NCI-H510A (cell line): ENCODE measurements at places on chromosomes 3 and 15.

- DNase-seq, result no peak
Measured at GRCh38 chr3:114606336-114606735, 312.5 kb downstream of the TIGIT start.

GRCh38 chr15:42461261-42461660 lies 29.7 kb downstream of the ZNF106 start:
- DNase-seq, result no peak

DNA sequence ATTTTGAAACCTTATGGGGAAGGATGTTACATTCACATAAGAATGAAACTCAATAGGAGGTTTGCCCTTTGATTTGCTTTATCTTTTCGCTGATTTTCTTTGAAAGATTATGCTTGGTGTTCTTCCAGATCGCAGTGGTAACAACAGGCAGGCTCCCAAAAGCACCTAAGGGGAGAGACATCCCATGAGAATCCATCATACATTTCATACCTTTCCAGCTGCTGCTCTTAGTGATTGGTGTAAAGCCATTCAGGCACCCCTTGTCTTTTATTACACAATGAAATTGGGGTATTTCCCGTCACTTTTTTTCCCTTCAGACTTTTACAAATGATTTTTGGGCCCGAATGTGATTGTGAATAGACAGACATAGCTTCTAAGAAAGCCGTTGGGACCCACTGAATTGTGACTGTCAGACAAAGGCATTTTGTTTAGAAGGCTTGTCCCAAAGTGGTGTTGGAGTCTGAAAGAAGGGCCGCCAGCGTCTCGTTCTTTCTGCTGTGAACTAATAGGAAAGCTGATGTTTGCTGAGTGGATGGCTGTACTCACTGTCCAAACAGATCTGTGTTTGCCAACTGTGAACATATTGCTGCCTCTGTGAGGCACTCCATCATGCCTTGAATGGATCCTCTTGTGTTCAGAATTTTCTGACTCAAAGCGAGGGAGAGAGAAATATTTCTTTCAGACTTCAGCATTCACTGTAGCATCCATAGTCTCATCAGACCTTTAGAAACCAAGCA lies 164.3 kb downstream of the FNDC3B start:
- DNase-seq, result peak; percentile 70

GRCh38 chr3:104909198-104909597 lies 457.5 kb upstream of the ALCAM start:
- DNase-seq, result peak; percentile 40

- no peak for DNase-seq
Measured at GRCh38 chr3:195825191-195825588, 13.5 kb upstream of the MUC4 start.

GRCh38 chr3:123561188-123561587 lies 23.7 kb downstream of the HACD2 start:
- DNase-seq, result no peak

DNA sequence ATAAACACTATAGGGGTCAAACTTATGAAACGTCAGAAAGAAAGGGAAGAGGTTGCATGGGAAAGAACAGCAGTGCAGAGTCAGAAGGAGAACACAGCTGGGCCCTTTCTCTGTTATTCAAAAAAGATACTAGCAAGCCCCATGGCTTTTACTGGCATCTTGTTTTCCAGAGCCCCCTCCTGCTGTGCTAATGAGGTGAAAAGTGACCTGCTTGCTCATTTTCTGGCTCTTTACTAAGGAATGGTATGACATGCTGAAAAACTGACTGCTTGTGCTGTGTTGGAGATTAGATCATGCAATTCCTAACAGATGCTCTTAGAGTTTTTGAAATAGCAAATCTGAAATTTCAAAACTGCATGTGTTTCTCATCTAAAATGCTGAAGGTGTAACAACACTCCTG lies 541.6 kb upstream of the ALCAM start:
- DNase-seq, result no peak

- no peak for DNase-seq
Measured at GRCh38 chr3:115947325-115947724, 324.0 kb downstream of the GAP43 start.

DNA sequence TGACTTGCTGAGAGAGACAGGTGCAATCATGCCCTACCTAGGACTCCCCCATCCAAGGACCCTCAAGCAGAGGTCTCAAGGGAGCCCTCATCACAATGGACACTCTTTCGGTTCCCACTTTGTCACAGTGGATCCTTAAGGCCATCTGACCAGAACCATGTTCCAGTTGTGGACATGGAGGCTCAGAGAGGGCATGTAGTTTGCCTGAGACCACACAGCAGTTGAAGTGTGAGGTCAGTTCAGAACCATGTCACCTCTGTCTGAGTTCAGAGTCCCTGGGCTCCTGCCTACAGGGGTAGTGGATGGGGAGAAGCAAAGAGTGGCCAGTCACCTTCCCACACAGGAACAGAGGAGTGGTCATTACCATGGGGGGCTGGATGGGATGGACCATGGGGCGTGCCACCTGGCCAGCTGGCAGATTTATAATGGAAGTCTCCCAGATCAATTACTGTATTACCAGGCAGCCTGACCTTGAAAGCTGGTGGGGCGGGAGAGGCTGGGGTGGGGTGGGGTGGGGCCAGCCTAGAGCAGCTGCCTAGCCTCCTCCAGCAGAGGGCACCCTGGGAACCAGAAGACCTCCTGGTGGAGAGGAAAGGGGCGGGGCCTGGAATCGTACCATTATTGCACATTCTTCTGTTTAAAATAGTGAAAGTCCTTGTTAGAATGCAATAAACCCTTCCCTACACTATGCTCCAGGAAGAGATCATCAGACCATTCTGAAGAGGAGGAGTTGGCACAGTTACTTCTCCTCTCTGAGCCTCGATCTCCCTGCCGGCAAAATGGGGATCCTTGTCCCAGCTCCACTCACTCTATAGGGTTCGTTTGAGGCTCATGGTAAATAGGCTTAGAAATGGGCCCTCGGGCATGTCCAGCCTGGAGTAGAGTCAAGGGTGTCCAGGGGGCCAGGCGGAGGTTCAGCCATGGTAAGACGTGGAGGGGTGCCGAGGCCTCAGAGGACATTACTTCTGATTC lies 26.9 kb upstream of the LINGO1 start:
- DNase-seq, result no peak

DNA sequence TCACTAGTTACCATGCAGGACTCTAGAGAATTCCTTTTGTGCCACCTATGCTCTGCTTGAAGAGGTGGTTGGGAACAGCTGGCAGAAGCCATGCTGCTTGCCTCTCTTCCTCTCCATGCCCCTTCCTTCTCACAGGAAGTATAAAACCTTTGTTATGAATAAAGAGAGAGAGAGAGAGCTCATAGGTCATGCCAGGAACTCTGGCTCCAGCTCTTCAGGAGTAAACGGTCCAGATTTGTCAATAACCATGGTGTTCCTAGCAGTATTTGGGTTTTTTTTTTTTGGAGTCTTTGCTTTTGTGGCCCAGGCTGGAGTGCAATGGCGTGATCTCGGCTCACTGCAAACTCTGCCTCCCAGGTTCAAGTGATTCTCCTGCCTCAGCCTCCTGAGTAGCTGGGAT lies 97.7 kb upstream of the SLC4A7 start:
- no peak for DNase-seq

- DNase-seq, result no peak
Measured at GRCh38 chr15:36886701-36887100, 213.6 kb downstream of the MEIS2 start.
